Bronchial epithelial cell (primary cell): ENCODE measurements at places on chromosomes 16 and 17. TPM values are rescaled to one million over a fixed set of nuclear protein-coding genes. Genes with fewer than 3 reads are reported as not detected.

PRAC2 gene
- not detected in 2 replicates for total RNA-seq

CDH16 gene
- 1.8 and 5.8 TPM in 2 replicates for total RNA-seq

ARL5C gene
- not detected in 2 replicates for total RNA-seq

- DNase-seq: no peak
These were observed 11.6 kb downstream of the LRRC3C start for GRCh38 chr17:39939106-39939505.

DNA sequence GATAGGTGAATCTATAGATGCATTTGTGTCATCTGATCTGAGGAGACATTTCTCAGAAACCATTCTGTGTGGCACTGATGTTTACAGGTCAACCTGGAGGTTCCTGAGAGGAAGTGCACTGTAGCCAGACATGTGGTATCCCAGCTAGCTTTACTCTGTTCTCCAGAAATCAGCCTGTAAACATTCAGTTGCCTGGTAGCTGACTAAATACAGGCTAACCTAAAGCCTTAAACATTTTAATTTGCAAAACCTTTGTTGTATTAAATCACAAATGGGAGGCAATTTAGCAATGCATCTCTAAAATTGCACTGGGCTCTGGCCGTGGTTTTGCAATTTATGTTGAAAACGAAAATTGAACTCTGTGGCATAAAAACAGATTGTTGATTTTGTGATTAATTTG is 207.6 kb downstream of the FTO start:
- DNase-seq: no peak

DNA sequence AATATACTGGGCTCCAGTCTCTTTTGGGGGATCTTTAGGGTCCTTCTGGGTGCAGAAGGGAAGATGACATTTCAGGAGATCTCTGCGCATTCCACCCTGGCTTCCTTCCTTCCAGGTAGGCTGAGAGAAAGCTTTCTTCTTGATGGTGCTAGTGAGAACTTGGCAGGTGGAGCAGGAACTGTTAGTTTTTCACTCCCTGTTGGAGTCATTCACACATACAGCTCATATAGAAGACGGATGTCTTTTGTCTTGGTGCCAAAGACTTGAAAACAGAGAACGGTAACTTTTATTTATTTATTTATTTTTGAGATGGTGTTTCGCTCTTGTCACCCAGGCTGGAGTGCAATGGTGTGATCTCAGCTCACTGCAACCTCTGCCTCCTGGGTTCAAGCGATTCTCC is 43.9 kb downstream of the PITPNC1 start:
- DNase-seq: peak; percentile 51
